NCI-H2029 treated with DMSO at 0.1 percent for 48 hours (cell line): ENCODE measurements at places on chromosomes 3 and 15.

DNA sequence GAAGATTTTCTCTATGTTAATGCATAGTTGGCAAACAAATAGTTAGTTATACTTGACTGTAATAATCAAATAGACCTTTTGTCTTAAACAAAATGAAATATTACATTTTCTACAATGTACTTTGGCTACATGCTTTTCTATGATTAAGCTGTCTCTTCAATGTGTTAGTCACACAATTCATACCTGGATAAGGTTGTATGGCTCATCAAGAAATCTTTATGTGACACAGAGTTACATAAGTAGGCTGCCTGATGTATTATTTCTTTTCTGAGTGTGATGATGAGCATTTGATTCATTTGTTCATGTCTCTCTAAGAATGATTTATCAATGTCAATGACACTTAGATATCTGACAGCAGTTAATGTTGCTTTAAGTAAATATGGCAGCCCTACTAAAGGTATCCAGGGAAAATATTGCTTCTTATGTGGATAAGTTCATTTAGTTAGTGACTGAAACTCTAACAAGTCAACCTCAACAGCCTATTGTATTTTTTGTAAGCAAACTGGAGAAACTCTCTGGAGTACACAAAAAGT, 157.4 kb upstream of the SOX2 start:
- no peak for DNase-seq

- no peak for DNase-seq
These were observed 27.9 kb downstream of the MUC20 start for GRCh38 chr3:195748661-195749060.

DNA sequence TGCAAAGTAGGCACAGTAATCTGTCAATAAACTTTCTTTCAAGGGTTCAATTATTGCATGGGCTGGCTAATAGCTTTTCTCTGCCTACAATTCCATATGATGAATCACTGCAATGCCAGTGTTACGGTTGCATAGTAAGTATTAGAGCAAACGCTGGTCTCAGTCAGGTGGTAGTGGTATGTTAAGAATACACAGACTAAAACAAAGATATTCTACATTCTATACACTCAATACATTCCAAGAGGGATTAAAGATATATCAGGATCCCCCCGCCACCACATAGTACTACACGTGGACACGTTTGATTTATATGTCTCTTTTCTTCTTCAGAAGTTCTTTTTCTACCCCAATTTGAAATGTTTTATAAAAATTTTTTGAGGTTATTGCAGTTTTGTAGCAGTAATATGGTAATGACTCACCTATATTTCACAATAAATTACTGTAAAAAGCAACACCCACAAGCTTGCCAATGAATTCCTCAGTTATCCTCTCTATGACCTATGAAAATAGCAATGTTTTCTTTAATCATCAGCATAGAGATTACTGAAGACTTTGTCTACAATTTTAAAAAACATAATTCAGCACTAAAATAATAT, 68.2 kb downstream of the CD200R1L start:
- no peak for DNase-seq

DNA sequence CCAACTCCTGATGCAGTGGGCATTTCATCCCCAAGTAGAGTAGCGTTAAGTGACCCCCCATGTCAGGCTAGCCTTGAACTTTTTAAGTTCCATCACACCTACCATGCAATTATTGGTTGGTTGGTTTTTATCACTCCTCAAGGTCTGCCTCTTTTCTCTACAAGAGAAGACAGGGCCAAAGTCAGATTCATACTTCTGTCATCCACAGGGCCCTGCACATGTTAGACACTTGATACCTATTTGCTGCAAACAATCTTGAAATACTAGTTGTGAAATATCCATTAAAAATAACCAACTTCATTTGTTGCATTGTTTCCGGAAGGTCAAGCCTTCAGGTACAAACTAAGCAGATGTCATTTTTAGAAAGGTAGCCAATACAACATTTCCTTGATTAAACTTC, 1.2 kb downstream of the CMSS1 start:
- DNase-seq: no peak

- no peak for DNase-seq
These were observed 62.0 kb upstream of the ACP3 start for GRCh38 chr3:132255041-132255745.

GRCh38 chr15:90807786-90808086, 60.7 kb upstream of the FURIN start:
- no peak for DNase-seq

DNA sequence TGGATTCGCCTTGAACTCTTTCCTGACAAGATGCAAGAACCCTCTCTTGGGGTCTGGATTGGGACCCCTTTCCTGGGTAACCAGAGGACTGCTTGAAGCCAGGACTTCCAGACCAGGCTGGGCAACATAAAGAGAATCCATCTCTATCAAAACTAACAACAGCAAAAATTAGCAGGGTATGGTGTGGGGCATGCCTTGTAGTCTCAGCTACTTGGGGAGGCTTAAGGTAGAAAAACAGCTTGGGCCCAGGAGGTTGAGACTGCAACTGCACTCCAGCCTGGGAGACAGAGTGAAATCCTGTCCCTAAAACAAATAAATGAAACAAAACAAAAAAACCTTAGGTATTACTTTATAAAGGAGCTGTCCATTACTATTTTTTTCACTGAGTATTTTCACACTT, 93.1 kb upstream of the PLXND1 start:
- DNase-seq: no peak

DNA sequence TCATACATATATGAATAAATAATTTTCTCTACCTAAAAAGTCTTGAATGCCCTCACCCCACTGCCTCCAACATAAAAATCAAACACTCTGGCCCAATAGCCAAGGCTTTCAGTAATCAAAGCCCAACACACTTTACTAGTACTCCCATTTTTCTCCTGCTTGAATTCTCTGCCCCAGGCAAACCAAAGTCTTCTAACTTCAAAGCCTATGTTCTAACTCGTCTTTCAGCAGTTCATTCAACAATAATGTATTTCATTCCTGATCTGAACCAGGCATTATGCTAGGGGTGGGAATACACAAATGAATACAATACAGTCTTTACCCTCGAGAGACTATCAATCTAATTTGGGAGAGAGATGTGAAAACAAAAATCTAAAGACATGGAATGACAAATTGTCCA, 11.4 kb upstream of the ZNF592 start:
- DNase-seq: no peak

GRCh38 chr3:10775259-10775658, 40.8 kb upstream of the SLC6A11 start:
- DNase-seq: no peak
